CD8-positive, alpha-beta memory T cell (primary cell): ENCODE measurements at places on chromosomes 2 and 18. TPM values are rescaled to one million over a fixed set of nuclear protein-coding genes. Genes with fewer than 3 reads are reported as not detected.

DNA sequence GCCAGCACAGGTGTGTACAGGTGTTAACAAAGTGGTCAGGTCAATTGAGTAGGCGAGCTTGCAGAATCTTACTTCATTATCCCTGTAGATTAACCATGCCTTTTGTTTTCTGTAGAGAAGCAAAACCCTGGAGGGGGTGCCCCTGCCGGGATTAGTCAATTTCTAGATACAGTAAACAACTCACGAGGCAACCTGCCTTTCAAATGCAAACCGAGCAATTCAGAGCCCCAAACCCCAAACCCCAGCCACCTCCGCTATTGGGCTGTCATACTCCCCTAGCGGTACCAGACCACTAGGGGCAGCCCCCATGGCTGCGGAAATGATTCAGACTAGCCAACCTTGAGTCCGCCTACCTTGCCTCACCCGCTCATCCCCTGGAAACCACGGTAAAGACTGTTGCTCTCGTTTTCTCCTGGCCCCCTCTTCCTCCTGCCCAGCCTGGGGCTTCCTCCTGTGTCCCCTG, 61.4 kb upstream of the KIF5C start:
- DNase-seq = peak; percentile 42

DNA sequence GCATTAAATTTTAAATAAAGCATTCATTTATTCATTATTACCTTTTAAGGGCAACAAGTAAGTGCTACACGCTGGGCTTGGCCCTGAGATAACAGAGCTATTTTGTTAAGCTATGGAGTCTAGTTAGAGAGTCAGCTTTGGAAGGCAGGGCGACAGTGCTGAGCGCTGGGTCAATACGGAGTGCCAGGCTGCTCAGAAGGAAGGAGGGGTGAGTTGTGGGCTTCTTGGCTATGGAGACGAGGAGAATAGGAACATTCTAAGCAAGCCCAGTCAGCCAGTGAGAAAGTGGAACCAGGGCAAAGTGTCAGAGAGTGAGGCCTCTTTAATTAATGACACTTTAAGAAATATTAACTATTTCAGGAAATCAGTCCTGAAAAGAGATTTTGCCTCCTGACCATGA, 288.4 kb downstream of the LRRTM1 start:
- no peak for DNase-seq

- no peak for DNase-seq
These were observed 70.3 kb downstream of the BCL2L11 start for GRCh38 chr2:111190816-111191540.

DNA sequence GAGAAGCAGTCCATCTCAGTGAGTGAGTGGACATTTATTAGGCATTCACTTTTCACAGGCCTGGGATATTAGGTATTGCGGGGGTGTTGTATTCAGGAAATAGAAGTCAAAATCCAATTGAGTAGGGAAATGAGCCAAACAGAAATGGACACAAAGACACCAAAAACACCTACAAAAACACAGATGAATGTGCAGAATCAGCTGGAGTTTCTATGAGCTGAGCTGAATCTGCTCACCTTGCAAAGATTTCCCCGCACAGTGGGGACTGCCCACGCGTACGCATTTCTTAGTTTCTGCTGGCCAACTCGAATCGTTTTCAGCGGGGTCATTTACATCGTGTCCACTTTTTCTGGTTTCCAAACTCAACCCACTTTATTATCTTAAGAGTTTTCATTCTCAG, 160.0 kb downstream of the BCL2 start:
- DNase-seq = no peak

- DNase-seq = no peak
These were observed 50.5 kb downstream of the ADD2 start for GRCh38 chr2:70717431-70718038.

- no peak for DNase-seq
These were observed 588.5 kb upstream of the ZEB2 start for GRCh38 chr2:145108361-145108778.

DNA sequence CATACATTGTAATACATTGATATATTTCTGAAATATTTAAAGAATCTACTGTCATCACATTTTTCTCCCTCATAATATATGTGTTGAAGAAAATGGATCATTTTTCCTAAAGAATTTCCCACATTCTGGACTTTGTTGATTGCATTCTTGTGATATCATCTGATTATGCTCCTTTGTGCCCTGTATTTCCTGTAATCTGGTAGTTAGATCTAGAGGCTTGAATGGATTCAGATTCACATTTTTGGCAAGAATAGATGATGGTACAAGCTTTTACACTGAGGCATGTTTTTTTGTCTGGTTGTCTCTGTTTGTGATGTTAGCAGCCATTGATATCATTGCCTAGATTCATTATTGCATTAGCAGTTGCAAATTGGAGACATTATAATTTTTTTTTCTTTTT, 13.4 kb downstream of the UBXN2A start:
- no peak for DNase-seq

GRCh38 chr18:50057009-50057408, 137.9 kb downstream of the MYO5B start:
- DNase-seq = no peak

- peak; percentile 25 for DNase-seq
These were observed 29.0 kb downstream of the ANO7 start for GRCh38 chr2:241217320-241218031.

ZAP70 gene
- 180 TPM for total RNA-seq

- no peak for DNase-seq
These were observed 24.1 kb downstream of the LYPD1 start for GRCh38 chr2:132645722-132646539.
